ENCODE measurements at places on chromosomes 11 and 22.

- no peak for DNase-seq
Measured at GRCh38 chr11:93131709-93132108, 66.1 kb downstream of the SLC36A4 start.

DNA sequence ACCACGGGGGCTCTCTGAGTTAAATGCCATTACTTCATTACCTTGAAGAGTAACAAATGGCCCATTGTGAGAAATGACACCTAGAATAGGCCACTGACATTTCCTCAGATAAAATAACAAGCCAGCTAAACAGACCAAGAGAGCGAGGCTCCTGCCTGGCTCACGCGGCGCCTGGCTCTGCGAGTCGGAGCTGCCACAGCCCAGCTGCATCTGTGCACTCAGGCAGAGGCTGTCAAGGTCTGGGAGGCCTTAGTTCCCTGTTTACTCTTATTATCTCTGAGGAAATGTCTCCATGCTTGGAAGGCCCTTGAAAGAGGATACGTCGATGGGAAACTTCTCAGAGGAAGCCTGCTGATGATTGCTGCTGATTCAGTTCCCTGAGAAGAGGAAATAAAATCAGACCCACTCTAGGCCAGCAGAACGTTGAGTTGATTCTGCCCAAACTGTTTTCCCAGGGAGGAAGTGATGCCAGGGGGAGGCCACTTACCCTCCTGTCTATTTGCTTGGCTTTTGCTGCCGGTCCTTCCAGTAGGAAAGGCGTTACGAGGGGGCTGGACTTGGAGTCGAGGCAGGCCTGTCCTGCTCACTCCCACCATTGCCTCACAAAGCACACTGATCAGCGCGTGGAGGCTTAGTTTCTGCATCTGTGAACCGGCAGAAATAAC lies 208.8 kb downstream of the TBC1D22A start:
- DNase-seq: no peak

GRCh38 chr11:125062218-125062930 lies 731 bp upstream of the SLC37A2 start:
- DNase-seq: no peak

GRCh38 chr11:62556875-62557631 lies 10.4 kb upstream of the AHNAK start:
- DNase-seq: no peak

GRCh38 chr22:32846780-32847491 lies 45.4 kb downstream of the TIMP3 start:
- DNase-seq: no peak

- no peak for DNase-seq
Measured at GRCh38 chr11:36453678-36454077, 56.4 kb downstream of the TRAF6 start.

- DNase-seq: no peak
Measured at GRCh38 chr11:67615728-67616430, 9.1 kb downstream of the NDUFV1 start.

- DNase-seq: no peak
Measured at GRCh38 chr11:12409621-12410005, 32.2 kb downstream of the PARVA start.

DNA sequence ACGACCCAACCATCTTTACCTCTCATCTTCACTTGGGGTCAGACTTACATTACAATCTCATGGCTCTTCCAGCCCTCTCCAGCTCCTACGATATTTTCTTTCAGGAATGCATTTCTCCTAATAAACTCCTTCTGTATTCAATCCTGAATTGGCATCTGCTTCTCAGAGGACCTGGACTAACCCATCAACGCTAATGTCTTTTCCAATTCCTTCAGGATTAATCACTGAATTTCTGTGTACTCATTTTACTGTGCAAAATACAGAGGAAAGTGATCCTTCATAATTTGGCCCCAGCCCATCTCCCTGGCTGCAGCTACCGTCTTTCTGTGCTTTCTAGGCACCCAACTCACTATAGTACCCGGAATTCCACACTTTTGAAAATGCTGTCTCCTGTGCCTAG lies 239.2 kb downstream of the METTL15 start:
- DNase-seq: no peak

DNA sequence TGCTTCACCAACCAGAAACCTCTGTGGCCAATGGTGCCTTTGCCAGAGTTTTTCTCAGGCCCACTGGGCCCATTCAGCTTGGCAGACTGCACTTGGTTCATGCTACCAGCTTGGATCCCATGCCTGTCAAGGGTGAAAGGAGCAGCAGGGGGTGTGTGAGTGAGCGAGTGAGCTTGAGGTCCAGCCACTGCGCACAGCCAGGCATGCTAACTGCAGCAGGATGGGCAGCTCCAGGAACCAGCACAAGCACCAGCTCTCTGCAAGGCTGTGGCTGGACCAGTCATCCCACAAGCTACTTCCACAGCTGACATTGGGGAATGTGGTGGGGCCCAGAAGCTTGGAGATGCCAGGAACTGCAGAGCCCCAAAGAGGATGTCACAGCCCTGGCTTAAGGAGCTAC lies 40.8 kb downstream of the DDIAS start:
- DNase-seq: no peak

- no peak for DNase-seq
Measured at GRCh38 chr22:19803736-19804267, 43.2 kb downstream of the TBX1 start.

- DNase-seq: no peak
Measured at GRCh38 chr11:83035070-83035854, 36.4 kb downstream of the RAB30 start.

DNA sequence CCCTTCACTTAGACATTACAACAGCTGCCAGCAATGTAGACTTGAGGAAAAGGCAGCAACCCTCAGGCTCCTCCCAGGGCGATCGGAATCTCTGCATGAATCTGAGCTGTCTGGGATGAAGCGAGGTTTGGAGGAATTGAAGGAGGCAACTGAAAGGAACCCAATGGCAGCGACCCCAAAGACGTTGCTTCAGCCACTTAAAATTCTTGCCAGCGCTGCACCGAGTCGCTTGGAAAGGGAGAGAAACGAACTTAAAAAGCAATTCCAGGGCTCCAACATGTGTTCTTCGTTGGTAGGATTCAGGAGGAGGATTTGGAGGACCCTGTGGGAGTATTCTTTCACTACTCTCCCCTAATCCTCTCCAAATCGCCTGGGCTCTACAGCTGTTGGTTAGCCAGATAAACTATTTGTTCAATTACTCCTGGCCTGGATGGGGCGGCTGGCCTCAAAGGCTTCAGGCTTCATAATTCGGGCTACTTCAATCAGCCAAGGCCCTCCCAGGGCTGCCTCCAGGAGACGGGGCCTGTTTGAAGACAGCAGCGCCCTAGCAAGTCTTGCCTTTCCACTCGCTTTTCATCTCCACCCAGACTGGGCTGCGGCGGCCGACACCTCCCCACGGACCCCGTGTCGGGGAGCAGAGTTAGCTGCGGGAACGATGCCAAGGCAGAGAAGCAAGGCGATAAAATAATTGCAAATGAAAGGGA lies 72.4 kb upstream of the TMEM45B start:
- no peak for DNase-seq

GRCh38 chr22:17783312-17783711 lies 9.0 kb upstream of the BID start:
- DNase-seq: no peak

DNA sequence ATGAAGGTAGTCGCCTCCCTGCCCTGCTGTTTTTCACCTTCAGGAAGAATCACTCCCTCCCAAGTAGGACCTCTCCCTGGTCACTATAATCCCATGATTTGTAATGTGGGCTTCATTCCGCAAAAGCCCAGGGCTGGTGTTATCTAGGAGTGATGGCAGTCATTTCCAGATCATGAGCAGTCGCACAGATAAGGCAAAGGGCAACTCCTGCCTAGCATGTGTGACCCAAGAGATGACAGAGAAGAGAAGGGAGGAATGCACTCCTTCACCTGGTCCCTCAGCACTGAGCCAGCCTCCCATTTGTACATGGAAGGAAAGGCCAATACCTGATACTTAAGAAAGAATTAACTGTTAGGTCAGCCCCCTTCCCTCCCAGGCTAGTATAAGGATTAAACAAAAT lies 102.9 kb downstream of the RPL27A start:
- no peak for DNase-seq

DNA sequence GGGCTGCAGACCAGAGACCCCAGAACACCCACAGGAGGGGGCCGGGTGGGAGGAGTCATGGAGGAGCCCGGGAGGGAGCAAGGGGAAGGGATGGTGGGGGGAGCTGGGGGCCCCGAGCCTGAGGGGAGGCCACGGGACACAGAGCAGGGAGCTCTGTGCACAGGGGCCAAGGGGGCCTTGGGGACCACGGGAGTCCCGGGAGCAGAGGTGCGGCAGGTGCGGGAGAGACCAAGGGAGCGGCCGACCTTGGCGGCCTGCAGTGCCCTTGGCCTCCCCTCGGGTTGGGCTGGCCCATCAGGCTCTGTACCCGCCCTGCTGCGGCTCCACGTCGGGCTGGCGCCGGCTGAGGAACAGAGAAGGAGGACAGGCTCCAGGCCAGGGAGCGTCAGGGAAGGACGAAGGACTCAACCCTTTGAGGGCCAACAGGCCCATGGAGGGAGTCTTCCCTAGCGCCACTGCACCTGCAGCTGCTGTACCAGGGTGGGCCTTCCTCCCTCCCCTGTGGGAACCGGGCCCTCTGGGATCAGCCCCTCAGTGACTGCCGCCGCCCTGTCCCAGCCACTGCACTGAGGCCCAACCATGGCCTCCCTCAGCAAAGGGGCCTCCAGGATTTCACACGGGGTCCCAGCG lies 17.8 kb upstream of the BRSK2 start:
- DNase-seq: no peak

DNA sequence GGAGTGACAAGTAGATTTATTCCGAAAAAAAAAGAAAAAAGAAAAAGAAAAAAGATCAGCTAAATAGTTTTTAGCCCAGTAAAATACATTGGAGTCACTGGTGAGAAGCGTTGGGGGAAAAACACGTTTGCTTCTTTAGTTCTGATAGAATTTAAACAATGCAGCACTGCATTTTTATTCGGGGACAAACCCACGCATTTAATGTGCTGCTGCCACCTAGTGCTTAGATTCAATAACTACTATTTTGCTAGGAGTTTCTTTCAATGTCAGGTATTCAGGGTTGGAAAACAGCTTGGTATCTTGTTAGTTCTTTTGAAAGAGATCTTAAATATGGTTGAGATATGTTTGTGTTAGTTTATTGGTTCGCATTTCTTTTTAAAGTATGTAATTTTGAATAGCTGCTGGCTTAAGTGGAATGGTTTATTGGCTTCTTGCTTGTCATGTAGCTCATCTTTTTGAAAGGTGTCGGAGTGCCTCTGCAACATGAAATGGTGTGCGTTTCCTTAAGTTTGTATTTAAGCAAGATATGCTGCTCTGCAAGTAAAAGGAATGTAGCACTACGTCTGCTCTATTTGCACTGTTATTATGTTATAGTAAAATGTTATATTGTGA lies 41.9 kb downstream of the SVIP start:
- no peak for DNase-seq

GRCh38 chr22:40401532-40401931 lies 31.1 kb downstream of the SGSM3 start:
- DNase-seq: no peak

DNA sequence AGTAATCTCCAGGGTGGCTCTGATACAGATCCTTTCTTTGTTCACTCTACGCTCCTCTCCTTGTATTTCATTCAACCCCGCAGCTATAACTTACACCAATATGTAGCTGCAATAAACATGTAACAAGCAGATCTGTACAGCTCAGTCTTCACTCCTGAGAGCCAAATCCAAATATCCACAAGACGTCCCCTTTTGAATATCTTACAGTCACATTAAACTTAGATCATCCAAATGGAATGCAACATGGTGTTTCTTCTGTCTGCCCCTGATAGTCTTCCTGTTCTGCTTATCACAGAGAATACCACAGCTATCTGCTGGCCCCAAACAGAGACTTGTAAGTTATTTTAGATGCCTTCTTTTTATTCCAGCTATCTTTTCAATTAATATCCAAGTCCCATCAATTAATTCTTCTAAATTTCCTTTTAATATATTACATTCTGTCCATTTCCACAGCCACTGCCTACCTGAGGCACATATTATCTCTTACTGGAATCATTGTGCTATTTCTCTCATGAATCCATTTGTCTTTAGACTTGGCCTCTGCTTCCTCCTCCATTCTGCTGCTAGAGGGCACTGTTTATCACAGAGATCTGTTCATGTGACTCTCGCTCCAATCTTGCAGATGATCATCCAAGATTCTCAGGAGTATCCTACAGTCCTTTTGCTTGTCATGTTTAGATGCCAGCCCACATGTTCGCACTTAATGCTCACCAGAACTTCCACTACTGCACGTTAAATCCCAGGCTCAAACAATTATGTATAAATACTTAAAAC lies 908.6 kb downstream of the NTM start:
- DNase-seq: no peak

- DNase-seq: no peak
Measured at GRCh38 chr11:112881461-112881860, 79.8 kb upstream of the NCAM1 start.

DNA sequence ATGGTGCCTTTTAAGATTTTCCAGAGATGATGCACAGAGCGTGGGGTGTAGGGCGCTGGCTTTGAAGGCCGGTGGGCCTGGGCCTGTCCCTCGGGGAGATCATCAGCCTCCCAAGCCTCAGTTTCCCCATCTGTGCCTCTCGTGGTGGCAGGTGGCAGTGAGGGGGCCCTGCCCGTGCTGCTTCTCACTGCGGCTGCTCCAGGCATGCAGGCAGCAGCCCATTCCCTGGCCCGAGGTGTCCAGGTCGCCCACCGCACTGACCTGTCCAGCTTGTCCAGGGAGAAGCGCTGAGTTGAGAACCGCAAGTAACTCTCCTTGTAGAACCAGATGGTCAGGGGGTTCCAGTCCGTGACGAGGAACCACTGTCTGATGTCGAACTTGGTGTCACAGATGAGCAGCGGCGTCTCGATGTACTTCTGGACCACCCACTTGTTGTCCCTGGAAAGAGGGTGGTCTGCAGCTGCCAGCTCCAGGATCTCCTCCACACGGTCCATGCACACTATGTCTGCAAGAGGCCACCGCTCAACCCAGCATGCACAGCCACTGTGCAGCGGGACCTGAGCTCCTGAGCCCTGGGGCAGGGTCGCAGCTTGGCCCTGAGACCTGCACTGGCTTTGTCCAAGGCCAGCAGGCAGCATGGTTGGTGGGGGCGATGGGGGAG lies 20.5 kb upstream of the IL17REL start:
- no peak for DNase-seq

- no peak for DNase-seq
Measured at GRCh38 chr11:58968251-58968711, 29.0 kb downstream of the GLYATL1 start.

GRCh38 chr22:38239101-38239761 lies 33.6 kb downstream of the TMEM184B start:
- no peak for DNase-seq

GRCh38 chr22:30978304-30978962 lies 9.4 kb downstream of the TUG1 start:
- DNase-seq: no peak

GRCh38 chr11:78022397-78023396 lies at the start of gene KCTD14:
Gene KCTD14 (minus strand): TSS chr11:78023276. CDS start chr11:78023249, 27 bp downstream.
- DNase-seq: no peak
